Calu3 (cell line): ENCODE measurements at places on chromosomes 6 and 20. TPM values are rescaled to one million over a fixed set of nuclear protein-coding genes. Genes with fewer than 3 reads are reported as not detected.

DNA sequence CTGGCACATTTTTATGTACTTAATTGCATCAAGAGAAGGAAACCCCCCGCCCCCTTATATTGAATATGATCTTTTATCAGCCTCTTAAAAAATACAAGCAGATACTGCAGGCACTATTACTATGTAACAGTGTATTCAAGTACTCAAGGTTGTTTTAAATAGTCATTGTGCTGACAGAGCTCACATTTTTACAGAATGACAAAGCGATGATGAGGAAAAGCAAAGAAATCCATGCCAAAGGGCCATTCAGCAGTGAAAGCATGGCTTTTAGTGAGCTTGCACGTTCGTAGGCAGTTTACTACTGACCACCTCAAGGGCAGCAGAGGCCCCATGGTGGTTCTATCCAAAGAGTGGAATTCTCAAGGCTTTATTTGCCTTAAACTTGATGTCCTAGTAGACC is 146.8 kb downstream of the RPS12 start:
- peak; percentile 7 for DNase-seq

DNA sequence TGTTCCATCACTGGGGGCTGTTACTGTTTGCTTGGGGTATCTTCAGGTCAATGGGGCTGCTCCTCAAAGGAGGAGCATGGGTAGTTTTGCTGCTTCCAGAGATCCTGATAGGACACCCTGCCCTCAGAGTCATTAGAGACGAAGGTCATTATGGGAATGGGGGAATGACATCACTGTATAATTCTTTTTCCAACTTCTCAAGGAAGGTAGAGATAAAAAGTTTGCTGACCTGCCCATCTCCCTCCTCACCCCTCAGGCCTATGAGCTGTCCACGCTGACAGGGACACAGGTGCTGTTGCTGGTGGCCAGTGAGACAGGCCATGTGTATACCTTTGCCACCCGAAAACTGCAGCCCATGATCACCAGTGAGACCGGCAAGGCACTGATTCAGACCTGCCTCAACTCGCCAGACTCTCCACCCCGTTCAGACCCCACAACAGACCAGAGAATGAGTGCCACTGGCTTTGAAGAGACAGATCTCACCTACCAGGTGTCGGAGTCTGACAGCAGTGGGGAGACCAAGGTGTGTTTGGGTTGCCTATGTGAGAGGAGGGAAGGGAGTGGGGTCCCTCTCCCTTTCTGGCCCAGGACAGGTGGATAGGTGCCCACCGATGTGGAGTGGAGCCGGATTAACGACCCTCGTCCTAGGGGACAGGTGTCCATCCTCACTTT is 2.7 kb downstream of the SRF start:
- no peak for DNase-seq

- DNase-seq, result peak; percentile 15
Measured at GRCh38 chr6:34926655-34927054, 37.6 kb downstream of the ANKS1A start.

The KCNK5 gene
- 62.4 and 77.5 TPM in 2 replicates for total RNA-seq

DNA sequence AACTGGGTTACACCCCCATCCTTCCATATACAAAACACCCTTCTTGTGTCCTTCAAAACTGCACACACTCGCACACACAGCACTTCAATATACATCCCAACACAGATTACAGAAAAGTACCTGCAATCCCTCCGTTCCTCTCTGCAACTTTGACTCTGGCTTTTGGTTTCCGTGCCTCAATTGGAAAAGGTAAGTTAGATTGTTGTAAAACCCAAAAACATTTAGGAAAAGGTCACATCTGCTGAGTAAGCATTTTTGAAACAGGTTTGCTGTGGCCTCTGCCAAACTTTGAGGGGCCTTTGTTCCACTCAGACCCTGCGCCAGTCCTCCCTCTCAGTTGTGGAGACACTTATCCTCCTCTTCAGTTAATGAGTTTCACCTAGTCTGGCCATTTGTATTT is 4.2 kb downstream of the NKX2-4 start:
- DNase-seq, result no peak

DNA sequence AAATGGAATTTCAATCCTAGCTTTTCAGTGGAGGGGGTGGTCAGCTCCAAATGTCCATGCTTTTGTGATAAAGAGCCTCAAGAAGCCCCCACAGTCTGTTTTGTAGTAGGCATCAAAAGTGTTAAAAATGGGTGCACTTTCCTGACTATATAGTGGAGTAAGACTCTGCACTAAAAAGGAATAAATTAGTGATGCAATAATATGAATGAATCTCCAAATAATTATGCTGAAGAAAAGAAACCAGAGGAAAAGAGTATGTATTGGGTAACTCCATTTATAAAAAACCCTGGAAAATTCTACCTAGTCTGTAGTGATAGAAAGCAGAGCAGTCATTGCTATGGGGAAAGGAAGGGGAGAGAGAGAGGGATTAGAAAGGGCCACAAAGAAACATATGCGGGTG is 310.4 kb upstream of the SUPT3H start:
- DNase-seq, result no peak

- DNase-seq, result no peak
Measured at GRCh38 chr6:80356000-80356399, 249.5 kb downstream of the BCKDHB start.

DNA sequence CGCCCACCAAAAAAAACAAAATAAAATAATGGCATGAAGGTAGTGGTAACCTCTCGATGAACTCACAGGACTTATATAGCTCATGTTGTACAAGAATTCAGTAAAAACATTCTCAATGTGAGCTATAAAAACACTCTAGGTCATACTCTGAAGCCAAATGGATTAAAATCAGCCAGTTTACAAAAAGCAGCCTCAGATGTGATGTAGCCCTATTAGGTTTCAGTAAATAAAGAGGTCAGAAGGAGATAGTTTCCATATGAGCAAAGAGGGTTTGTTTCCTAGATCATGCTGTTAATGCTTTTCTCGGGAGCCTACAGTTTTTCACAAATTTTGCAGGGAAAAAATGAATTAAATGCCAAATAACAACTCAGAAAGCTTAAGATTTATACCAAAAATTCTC is 319.5 kb upstream of the HSF2 start:
- DNase-seq, result no peak
